AG09319 (cell line): ENCODE measurements at places on chromosomes 2 and 18.

DNA sequence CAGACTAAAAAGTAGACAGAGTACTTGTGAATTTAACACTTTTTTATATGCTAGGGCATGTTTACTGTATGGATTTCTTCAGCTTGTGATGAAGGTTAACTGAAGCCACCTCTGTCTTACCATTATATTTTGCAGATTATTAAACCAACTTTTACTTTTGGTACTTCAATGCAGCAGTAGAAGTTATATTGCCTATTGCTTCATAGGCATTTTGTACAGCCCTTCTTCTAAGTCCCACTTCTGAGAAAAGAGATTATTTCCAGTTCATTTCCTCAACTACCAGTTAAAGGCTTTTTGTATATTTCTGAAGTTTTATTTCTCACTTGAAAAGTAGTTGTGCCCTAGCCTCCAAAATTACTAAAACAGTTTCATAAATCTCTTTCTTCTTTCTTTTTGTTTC, 256.4 kb upstream of the FBXO11 start:
- no peak for DNase-seq

- no peak for DNase-seq
Measured at GRCh38 chr2:17401096-17401495, 117.1 kb downstream of the RAD51AP2 start.

DNA sequence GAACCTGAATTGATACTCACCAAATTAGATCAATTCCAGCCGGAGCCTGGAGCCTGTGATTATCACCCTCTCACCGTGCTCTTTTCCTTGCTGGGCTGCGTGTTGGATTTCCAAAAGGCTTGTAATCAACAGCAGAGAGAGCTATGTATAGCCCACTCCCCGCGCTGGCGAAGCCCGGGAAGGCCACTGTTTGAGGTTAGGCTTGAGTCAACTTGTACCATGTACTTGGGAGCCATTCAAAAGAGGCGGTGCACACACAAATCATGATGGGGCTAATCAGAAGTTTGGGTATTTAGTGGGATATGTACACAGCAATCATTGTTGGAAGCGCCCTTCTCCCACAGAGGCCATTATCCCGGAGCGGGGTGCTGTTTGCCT, 151.6 kb downstream of the GLI2 start:
- DNase-seq, result no peak

DNA sequence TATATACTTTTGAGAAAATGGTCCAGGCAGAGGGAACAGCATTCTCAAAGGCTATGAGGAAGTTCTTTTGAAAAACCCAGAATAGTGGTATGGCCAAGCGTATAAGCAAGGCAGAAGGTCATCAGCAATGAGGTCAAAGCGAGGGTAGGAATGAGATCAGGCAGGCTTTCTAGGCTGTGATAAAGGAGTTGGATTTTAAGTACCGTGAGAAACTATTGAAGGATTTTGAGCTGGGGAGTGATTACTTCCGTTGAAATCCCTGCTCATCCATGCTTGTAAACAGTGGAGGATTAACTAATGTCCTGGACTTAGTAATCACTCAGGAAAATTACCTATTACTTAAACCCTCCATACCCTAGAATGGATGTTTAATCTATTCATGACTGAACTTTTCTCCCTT, 50.2 kb downstream of the EMILIN2 start:
- no peak for DNase-seq

DNA sequence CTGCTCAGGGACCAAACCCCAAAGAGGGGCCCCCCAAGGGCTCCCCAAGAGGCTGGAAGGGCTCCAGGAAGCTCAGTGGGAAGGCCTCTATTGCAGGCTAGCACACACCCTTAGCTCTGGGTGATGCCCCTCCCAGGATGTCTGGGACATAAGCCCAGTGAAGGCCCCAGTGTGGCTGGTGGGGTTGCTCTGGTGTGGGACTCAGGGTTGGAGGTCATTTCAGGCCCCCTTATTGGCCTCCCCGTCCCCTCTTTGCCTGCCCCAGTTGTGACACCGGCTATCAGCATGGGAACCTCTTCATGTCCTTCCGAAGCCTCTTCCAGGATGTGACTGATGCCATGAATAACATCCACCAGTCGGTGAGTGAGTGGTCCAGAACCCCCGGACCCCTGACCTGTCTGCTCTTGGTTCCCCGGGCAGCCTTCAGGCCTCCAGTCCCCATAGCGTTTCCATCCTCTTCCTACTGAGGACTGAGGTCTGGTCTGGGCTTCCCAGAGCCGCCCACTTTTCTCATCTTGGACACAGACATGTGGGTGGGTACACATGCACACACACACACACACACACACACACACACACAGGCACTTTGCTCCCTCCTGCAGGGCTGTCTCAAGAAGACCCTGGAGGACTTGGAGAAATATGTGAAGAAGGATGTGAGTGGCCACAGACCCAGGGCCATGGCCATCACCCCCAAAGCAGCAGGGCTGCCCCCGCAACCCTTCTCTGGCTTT, 2.2 kb downstream of the NT5DC4 start:
- DNase-seq, result no peak

- DNase-seq, result no peak
Measured at GRCh38 chr2:26542676-26543505, 65.0 kb upstream of the OTOF start.

- DNase-seq, result no peak
Measured at GRCh38 chr2:48397846-48398245, 132.1 kb upstream of the STON1 start.

GRCh38 chr2:38155-38554, 8.2 kb downstream of the FAM110C start:
- no peak for DNase-seq

DNA sequence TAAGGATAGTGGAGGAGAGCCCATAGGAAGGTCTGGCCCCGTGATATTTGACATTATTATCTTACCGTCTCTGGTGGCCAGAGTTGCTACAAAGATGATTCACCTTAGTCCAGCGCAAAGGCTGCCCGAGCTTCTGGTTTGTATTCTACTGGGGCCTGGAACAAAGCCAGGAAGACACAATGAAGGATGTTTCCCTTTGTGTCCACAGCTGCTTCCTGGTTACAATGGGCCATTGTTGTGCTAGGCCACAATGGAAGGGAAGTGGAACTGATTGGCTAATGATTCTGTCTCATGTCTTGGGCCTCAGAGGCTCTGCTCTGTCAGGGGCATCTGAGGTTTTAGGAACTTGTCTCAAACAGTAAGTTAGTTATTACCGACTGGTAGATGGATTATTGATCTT, 132.2 kb downstream of the TDRD15 start:
- DNase-seq, result no peak

GRCh38 chr2:40361478-40361877, 90.4 kb downstream of the SLC8A1 start:
- DNase-seq, result no peak

DNA sequence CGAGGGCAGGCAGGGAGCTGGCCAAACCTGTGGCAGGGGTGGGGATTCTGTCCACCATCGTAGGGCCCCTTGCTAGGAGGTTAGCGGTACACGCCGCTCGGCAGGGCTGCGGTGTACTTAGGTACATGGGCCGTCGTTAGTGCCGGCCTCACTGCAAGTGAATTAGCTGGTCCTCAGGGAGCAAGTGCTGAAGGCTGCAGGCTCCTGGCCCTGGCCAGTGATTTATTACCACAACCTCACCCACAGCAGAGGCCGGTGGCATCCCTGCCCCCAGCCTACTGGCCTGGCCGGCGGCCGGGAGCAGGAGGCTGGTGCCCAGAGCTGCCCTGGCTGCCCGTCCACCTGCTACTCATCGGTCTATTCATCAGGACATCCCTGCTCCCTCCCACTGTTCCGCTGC, 19.6 kb upstream of the PTMA start:
- DNase-seq, result no peak

DNA sequence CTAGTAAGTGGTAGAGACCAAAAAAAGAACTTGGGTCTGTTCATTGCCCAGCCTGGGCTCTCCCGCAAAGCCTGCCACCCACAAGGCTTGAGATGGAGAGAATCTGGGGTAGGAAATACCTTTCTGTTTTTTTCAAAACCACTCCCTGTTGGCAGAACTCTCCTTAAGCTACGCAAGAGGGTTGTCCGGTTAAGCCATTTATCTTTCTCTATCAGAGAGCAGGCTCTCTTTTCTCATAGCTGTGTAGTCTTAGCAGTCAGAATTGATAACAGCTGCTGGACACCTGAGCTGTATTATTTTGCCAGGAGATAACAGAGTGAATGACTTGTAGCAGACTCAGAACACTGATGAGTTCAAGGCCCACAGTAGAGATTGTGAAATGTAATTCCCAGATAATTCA, 1088.1 kb downstream of the TSN start:
- DNase-seq, result no peak

GRCh38 chr2:176534798-176535466, 265.7 kb downstream of the MTX2 start:
- no peak for DNase-seq
